Cardiac muscle cell (in vitro differentiated cells and primary cell): ENCODE measurements at places on chromosomes 3 and 15. TPM values are rescaled to one million over a fixed set of nuclear protein-coding genes. Genes with fewer than 3 reads are reported as not detected.

- no peak for DNase-seq
These were observed 472.5 kb upstream of the WNT5A start for GRCh38 chr3:55959471-55960080.

GRCh38 chr3:38648659-38649499 is 608 bp downstream of the SCN5A start:
- DNase-seq: no peak

DNA sequence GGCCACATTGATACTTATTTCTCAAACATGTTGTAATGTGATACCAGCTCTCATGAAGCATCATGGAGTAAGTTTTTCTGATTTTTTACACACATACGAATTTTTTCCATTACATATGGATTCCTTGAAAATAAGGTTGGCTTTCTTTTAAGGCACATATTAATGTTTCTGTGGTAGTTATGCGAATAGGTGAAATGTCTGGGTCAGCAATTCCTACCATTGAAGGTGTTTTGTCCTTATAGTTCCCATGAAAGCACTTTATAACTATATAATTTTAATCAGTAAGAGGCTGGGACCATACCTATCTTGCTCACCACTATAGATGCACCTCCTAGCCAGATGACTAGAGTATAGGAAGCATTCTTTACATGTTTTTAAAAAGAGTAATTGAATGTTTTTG is 33.0 kb downstream of the PHLDB2 start:
- no peak for DNase-seq

DNA sequence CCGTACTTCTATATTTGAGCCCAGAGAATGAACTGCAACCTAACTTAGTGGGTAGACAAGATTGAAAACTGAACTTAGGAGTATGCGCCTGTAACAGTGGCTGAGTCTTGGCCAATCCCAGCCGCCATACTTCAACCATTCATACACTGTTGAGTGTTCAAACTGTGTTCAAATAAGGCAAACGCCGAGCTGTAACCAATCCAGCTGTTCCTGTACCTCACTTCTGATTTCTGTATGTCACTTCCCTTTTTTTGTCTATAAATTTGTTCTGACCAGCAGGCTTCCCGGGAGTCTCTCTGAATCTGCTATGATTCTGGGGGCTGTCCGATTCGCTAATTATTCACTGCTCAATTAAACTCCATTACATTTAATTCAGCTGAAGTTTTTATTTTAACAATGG is 58.6 kb upstream of the TPM1 start:
- no peak for DNase-seq

DNA sequence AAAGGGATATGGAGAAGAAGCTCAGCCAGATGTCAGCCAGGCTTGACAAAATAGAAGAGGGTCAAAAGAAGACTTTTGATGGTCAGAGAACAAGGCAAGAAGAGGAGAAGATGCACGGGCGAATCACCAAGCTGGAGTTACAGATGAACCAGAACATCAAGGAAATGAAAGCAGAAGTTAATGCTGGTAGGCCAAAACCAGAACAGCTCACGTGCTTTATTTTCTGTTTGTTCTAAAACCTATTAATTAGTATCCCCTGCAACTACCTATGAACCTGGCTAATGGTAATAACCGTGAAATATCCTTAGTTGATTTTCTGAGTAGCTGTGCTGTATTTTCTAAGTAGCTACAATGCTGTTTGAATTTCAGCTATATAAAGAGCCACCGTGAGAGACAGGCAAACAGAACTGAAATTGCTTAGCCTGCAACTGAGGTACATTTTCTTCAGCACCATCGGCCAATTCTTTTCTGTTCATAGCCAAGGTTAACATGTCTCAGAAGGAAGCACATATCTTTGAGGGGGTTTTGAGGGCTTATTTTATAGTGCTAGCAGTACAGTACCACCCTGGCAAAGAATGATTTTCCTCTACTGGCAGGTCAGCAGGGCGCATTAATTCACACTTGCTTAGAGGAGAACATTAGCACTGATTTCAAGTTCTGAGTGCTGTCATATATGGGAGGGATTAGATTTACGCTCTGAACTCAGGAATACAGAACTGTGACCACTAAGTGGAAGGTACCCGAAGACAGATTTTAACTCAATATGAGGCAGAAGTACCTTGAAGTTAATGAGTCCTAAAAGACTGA is 78.9 kb downstream of the FAM81A start:
- no peak for DNase-seq

Gene SPESP1
- not detected in 2 replicates for total RNA-seq

- no peak for DNase-seq
These were observed 732.3 kb downstream of the TUSC7 start for GRCh38 chr3:117441851-117442250.

Gene LMCD1
- 27.7 and 33.0 TPM in 2 replicates for total RNA-seq
